ENCODE measurements at places on chromosomes 6 and 20. TPM values are rescaled to one million over a fixed set of nuclear protein-coding genes. Genes with fewer than 3 reads are reported as not detected.

Gene ROS1
- total RNA-seq, result 0.06 TPM

Gene TMEM200A
- total RNA-seq, result 0.18 TPM

Gene SLC52A3
- total RNA-seq, result 1.1 TPM

Gene CST1
- total RNA-seq, result not detected

DNA sequence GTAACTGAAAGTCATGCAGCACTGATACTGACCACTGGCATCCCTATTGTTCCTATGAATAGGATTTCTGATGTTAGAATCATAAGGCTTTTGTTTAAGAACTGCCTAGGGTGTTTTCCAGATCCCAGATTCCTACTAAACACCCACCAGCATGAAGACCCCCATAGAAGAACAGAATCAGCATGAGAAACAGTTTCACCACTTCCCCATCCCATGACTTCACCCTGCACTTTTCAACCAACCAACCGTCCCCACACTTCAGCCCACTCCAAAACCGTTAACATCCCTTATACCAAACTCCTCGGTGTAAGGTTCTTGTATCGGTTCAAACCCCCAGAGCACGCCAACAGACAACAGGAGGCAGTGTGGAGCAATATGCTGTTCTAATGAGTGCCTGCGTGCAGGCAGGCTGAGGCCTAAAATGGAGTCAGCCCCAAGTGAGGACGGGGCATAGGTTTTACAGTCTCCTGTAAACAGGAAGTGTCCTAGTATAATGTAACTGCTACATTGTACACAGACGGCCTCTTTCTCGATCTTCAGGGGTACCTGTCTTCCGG, 11.4 kb upstream of the SSTR4 start:
- H3K36me3 ChIP-seq, result no peaks in the 10 kb centered on the region
- no peak overlapping the region for H3K27ac ChIP-seq
- no peak for DNase-seq

Gene MMP24OS
- total RNA-seq, result 25.1 TPM

DNA sequence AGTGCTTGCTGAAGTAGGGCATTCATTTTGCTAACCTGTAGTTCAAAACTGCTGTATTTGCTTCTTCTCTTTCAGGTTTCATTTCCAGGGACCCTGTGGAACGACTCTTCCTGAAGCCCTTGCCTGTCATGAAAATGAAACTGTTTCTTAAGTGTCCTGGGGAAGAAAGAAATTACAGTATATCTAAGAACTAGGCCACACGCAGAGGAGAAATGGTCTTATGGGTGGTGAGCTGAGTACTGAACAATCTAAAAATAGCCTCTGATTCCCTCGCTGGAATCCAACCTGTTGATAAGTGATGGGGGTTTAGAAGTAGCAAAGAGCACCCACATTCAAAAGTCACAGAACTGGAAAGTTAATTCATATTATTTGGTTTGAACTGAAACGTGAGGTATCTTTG, 3.4 kb upstream of the NOL7 start:
- DNase-seq, result no peak
- H3K27me3 ChIP-seq, result no peaks in the 10 kb centered on the region
- H3K4me3 ChIP-seq, result peak overlapping the region; percentile 5
- H3K4me1 ChIP-seq, result peaks cover 18% of the 10 kb centered on the region
- H3K36me3 ChIP-seq, result peaks cover 46% of the 10 kb centered on the region

DNA sequence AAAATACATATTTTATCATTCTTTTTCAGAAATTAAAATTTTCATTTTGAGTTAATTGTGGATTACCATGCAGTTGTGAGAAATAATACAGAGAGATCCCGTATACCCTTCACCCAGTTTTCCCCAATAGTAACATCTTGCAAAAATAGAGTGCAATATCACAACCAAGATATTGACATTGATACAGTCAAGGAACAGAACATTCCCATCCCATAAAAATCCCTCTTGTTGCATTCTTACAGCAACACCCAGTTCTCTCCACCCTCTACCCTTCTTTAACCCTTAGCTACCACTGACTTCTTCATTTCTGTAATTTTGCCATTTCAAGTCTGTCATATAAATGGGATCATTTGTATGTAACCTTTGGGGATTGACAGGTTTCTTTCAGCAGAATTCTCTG, 6.9 kb upstream of the AKAP12 start:
- H3K4me1 ChIP-seq, result no peaks in the 10 kb centered on the region
- H3K4me3 ChIP-seq, result no peak overlapping the region
- DNase-seq, result no peak
- H3K27ac ChIP-seq, result no peak overlapping the region

DNA sequence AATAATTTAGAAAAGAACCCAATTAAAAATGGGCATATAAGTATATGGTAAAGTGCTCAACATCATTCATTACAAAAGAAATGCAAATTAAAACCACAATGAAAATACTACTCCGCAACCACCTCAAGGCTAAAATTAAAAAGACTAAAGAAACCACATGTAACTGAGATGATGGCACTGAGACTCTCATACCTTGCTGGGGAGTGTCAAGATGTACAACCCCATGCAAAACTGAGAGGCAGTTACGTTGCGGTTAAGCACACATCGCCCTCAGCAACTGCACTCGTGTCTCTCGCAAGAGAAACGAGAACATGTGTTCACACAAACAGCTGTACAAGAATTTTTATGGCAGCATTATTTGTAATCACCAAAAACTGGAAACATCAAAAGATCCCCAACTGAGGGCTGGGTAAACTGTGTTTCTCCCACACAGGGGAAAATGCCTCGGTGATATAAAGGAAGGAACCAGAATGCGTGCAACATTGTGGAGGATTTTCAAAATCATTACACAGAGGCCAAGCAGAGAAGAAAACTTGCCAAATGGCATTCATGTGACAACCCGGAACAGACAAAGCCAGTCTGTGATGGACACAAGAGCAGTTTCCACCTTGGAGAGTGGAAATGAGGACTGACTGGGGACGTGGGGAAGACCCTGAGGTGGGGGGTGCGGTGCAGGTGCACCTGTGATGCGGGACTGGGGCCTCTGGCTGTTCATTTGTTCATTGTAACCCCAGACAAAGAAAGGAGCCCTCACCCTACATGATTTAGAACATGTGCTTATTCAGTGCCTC, 144.9 kb downstream of the WDR27 start:
- no peaks in the 10 kb centered on the region for H3K4me1 ChIP-seq
- peaks cover 4% of the 10 kb centered on the region for H3K36me3 ChIP-seq
- no peak for DNase-seq
- H3K27me3 ChIP-seq, result no peaks in the 10 kb centered on the region
- no peak overlapping the region for H3K4me3 ChIP-seq

DNA sequence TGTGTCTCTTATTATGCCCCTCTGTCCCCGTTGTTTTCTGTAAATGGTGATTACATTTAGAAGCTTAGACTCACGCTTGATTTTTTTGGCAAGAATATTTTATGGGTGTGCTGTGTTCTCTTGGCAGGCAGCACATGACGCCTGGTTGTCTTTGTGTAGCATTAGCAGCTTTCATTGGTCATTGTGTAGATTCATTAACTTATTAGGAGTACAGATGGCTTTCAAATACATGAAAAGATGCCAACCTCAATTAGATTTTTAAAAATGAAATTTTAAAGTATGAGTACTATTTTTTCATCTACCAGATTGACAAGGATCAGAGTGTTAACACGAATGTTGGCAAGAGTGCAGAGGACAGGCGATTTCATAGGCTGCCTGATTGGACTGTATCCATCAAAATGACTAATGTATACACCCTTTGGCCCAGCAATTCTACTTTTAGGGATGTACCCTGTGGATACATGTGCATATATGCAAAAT, 15.2 kb downstream of the COX4I2 start:
- H3K27me3 ChIP-seq, result no peaks in the 10 kb centered on the region
- H3K4me3 ChIP-seq, result no peak overlapping the region
- H3K36me3 ChIP-seq, result no peaks in the 10 kb centered on the region
- H3K27ac ChIP-seq, result no peak overlapping the region

DNA sequence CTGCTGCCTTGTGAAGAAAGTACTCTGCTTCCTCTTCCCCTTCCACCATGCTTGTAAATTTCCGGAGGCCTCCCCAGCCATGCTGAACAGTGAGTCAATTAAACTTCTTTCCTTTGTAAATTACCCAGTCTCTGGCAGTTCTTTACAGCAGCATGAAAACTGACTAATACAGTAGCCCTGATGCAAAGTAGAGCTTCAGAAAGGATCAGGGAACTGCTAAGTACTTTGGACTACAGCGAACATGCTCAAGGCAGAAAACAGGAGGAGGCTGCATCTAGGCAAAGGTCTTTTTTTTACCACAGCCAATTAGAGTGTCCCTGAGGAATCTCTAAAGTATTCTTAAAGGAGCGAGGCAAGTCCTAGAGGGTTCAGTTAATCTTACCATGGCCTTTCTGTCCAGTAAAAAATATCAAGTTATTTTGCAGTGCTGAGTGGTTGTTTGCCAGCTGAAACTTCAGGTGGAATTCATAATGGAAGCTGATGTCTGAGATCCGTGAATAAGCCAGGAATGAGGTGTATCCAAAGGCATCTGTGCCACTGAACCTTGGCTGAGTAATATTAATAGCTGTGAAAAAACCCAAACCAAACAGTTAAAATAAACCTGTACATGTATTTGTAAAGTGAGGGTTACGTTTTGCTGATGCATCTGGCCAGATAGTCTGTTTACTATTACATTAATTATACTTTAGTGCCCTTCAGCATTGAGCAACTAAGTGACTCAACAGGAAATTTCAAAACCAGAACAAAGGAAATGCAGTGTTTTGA, 170.4 kb downstream of the PHF3 start:
- H3K27me3 ChIP-seq, result no peaks in the 10 kb centered on the region
- H3K36me3 ChIP-seq, result no peaks in the 10 kb centered on the region
- no peak for DNase-seq
- H3K4me1 ChIP-seq, result peaks cover 12% of the 10 kb centered on the region

Gene FAM162B
- total RNA-seq, result 1.8 TPM

- no peak overlapping the region for H3K27ac ChIP-seq
- H3K4me3 ChIP-seq, result no peak overlapping the region
- H3K4me1 ChIP-seq, result no peaks in the 10 kb centered on the region
- no peaks in the 10 kb centered on the region for H3K27me3 ChIP-seq
- H3K36me3 ChIP-seq, result no peaks in the 10 kb centered on the region
Observed at GRCh38 chr6:137092018-137092417, 47.3 kb upstream of the IL20RA start.

DNA sequence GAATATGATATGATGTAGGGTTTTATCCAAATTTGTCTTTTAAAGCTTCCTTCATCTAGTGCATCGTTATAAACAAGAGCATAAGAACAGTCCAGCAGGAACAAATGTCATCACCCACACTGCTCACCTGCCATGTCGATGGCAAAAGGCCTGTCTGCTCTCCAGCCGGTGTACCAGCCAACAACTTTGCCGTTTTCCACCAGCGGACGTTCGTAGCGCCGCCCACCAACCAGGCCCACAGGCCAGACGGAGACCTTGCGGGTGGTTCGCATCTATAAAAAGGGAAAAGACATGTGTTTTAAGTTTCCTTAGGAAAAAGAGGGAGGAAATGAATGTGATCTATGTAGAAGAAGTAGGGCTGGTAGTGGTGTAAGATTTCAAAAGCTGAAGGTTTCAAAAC, 62.9 kb downstream of the B3GAT2 start:
- H3K27ac ChIP-seq, result no peak overlapping the region
- no peak for DNase-seq
- no peaks in the 10 kb centered on the region for H3K4me1 ChIP-seq
- no peaks in the 10 kb centered on the region for H3K27me3 ChIP-seq
- H3K4me3 ChIP-seq, result no peak overlapping the region
- no peaks in the 10 kb centered on the region for H3K36me3 ChIP-seq

- no peaks in the 10 kb centered on the region for H3K4me1 ChIP-seq
- H3K36me3 ChIP-seq, result no peaks in the 10 kb centered on the region
- H3K27me3 ChIP-seq, result no peaks in the 10 kb centered on the region
- peak; percentile 52 for DNase-seq
Observed at GRCh38 chr20:11204926-11205768, 531.3 kb upstream of the JAG1 start.

- no peak for DNase-seq
- no peaks in the 10 kb centered on the region for H3K4me1 ChIP-seq
- no peaks in the 10 kb centered on the region for H3K27me3 ChIP-seq
- no peak overlapping the region for H3K27ac ChIP-seq
- no peaks in the 10 kb centered on the region for H3K36me3 ChIP-seq
Observed at GRCh38 chr6:155213611-155214372, 50.0 kb upstream of the CLDN20 start.

Gene B4GALT5
- total RNA-seq, result 75.7 TPM

GRCh38 chr6:72944660-72945059, 280.6 kb downstream of the KHDC1L start:
- no peaks in the 10 kb centered on the region for H3K36me3 ChIP-seq
- peak overlapping the region; percentile 92 for H3K27ac ChIP-seq
- H3K4me3 ChIP-seq, result no peak overlapping the region
- no peak for DNase-seq

Gene SCUBE3
- 0.21 TPM for total RNA-seq

Gene BNIP5
- total RNA-seq, result not detected

DNA sequence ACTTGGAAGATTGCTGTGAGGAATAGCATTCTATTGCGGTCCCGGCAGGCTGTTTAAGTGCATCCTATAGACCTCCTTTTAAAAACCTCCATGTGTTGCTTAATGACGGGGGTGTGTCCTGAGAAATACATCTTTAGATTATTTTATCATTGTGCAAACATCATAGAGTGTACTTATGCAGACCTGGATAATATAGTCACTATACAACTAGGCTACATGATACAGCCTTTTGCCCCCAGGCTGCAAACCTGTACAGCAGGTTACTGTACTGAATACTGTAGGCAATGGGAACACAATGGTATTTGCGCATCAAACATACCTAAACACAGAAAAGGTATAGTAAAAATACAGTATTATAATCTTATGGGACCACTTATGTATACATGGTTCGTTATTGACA, 175.6 kb downstream of the RNF144B start:
- no peaks in the 10 kb centered on the region for H3K36me3 ChIP-seq
- DNase-seq, result no peak
- H3K27ac ChIP-seq, result no peak overlapping the region
- H3K4me3 ChIP-seq, result no peak overlapping the region

Gene BMP6
- total RNA-seq, result 3.6 TPM

- H3K27ac ChIP-seq, result no peak overlapping the region
- no peaks in the 10 kb centered on the region for H3K27me3 ChIP-seq
- H3K36me3 ChIP-seq, result no peaks in the 10 kb centered on the region
- no peaks in the 10 kb centered on the region for H3K4me1 ChIP-seq
Observed at GRCh38 chr20:15200147-15200565, 862.7 kb upstream of the FLRT3 start.

Gene C20orf202
- not detected for total RNA-seq

GRCh38 chr6:166515072-166515810, 71.2 kb downstream of the RAMACL start:
- no peak overlapping the region for H3K4me3 ChIP-seq
- no peaks in the 10 kb centered on the region for H3K4me1 ChIP-seq

- no peaks in the 10 kb centered on the region for H3K4me1 ChIP-seq
- H3K4me3 ChIP-seq, result no peak overlapping the region
- no peak overlapping the region for H3K27ac ChIP-seq
- no peaks in the 10 kb centered on the region for H3K27me3 ChIP-seq
- no peaks in the 10 kb centered on the region for H3K36me3 ChIP-seq
- no peak for DNase-seq
Observed at GRCh38 chr6:126156973-126157372, 170.6 kb downstream of the TRMT11 start.

Gene MDFI
- total RNA-seq, result 3.0 TPM

All from psoas muscle (tissue), 8 donors.